CD4-positive, alpha-beta T cell treated with Interleukin-6 for 4 hours (primary cell): ENCODE measurements at places on chromosomes 12 and 14.

DNA sequence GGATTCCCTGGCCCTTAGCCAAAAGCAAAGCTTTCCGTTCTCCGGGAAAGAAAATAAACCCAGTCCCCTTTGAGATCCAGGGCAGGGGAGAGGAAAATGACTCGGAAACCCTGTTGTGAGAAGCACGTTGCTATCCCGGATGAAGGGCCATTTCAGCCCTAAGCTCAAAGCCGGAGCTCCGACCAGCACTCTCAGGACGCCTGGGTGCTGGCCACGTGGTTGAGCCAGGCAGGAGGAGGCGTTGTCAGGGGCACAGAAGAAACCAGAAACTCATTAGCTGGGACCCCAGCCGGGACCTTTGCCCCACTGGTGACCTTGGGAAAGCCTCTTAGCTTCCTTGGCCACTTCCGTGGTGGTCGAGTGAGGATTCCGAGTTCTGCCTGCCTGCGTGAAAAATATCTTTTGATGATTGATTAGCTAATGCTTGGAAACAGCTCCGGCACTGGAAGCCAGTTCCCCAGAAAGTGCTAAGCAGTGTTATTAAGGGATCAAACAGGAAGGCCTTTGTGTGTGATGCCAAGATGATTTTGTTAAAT is 57.6 kb upstream of the FZD10 start:
- DNase-seq, result no peak

DNA sequence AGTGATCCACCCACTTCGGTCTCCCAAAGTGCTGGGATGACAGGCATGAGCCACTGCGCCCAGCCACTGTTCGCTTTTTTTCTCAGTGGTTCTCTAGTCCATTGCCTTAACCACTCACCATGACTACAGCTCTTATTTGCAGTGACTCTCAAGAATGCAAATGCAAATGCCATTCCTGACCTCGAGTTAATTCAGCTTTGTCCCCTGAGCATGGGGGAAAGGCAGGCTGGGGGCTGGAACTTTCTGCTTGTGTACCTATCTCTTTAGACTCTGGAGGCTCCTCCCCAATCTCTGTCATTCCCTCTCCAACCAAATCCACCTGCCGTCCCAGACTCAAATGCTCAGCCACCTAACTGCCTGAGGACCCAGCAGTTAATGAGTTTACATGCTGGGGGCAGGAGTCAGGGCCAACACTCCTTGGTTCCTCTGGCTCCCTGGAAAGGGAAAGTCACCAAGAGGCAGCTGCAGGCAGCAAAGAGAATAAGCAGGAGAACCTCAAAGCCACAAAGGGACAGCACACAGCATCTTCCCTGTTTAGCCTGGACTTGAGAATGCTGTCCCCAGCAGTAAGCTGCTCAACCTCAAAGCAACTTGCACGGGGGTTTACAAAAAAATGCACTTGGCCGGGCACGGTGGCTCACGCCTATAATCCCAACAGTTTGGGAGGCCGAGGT is 5.3 kb upstream of the HNF1A start:
- no peak for DNase-seq

- no peak for DNase-seq
Observed at GRCh38 chr14:55508676-55509075, 68.3 kb upstream of the TBPL2 start.

DNA sequence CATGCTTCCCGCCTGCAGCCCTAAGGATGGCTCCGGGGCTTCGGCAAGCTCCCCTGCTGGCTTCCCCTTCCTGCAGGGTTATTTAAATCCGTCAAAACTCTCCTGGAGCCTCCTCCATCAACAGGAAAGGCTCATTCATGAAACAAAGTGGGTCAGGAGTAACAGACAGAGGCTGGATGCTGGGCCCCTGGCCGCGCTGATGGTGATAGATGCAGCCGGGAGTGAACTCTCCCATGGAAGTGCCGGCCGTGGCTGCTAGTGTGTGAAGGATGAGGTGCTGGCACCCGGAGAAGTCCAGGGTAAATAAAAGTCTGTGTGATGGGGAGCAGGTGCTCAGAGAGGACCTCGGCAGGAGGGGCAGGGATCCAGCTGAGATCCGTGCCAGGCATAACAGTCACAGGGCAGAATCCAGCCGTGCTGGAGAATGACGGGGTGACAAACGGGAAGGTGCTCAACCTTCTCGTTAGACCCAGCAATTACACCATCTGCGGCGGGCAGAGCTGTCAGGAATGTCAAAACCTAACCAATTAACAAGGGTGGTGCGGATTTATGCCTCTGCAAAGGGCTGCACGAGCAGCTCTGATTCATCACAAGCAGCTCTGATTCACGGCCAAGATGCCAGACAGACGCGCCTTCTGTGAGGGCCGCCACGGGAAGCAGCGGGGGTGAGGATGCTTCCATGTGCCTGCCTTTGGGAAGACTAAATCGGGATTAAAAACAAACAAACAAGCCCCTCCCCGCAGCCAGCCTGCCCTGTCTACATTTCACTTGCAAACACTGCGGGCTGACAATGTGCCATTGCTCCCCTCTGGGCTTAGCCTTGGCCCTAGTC is 55.6 kb downstream of the SYNE3 start:
- no peak for DNase-seq

DNA sequence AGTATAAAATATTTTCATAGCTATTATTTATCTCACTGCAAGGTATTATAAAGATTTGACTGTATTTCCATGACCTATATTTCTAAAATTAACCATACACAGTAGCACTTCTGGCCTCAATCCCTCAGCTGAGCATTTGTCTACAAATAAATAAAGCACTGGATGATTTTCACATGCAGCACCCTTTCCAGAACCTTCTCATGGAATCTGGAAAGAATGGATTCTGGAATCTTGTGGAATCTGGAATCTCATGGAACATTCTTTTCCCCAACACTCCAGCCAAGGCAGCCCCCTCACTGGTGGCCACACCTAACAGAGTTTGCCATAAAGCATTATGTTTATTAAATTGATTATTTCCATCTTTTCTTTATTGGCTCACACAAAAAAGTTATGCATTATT is 199.2 kb downstream of the MSRB3 start:
- DNase-seq, result no peak

DNA sequence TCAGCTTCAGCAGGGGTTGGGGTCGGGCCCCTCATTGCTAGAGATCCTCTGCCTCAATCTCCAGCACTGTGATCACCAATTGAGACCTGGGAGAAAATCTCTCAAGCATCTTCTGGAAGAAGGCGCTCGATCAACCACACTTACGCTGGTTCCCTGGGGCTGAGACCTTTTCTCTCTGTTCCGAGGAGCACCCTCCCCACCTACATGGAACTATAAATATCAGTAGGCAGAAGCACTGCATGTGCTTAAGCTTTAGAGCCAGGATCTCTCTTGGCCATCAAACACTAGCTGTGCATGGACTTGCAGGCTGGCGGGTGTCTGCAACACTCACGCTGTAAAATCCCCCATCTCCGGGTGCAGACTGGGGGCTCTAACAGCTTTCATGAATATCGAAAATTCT is 38.2 kb upstream of the KCNA1 start:
- DNase-seq, result no peak

- DNase-seq, result no peak
Observed at GRCh38 chr12:124786061-124786964, 77.4 kb downstream of the SCARB1 start.

GRCh38 chr14:70052990-70053389 is 135.8 kb downstream of the SLC8A3 start:
- DNase-seq, result no peak

DNA sequence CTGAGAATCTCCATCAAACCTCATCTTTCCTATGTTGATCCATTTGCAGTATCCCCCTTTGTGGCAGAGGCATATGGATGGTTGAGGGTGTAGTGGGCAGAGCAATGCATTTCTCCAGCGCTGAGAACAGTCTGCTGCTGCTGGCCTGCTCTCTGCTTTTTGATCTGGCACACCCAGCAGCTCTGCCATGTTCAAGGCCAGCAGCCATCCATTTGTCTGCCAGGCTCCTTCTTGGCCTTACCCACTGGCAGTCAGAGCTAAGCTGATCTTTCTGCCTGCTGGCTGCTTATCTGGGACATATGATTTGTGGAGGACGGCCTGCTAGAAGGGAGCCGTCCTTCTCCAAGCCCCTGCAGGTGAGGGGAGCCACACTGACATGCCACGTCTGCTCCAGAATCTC is 17.0 kb downstream of the NPC2 start:
- DNase-seq, result no peak

DNA sequence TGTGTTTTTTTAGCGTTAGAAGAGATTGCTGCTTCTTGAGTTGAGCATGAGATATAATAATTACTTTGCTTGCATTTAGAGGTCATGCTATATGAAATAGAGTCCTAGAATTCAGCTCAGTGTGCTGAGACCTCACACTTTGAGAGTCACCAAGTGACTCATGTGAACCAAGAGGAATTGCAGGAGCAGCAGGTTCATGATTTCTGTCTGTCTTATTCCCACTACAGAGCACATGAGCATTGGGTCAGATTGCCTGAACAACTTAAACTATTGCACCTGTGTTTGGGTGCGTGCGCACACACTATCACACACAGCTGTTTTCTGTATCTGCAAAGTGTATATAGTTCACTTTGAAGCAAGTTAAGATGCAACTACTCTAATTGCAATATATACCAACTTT is 109.3 kb downstream of the FGD4 start:
- no peak for DNase-seq

DNA sequence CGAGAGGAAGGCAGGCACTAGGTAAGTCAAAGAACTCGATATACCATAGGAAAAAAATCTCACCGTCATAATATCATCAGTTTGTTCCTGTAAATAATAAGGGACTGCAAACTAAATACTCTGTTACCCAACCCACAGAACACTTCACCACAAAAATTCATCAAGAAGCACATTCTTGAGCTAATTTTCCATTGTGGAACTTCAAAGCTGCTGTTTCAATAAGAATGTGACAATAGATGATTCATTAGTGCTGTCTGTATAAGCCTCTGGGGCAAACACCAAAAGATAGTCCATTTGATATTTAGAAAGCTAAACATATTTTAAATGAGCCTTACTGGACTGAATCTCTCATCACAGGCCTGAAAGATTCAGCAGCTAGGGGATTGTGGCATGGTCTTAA is 219.4 kb downstream of the KSR2 start:
- no peak for DNase-seq

- DNase-seq, result no peak
Observed at GRCh38 chr14:32332415-32333316, 3.6 kb downstream of the AKAP6 start.

- DNase-seq, result no peak
Observed at GRCh38 chr14:59687663-59688062, 111.1 kb upstream of the CCDC175 start.

DNA sequence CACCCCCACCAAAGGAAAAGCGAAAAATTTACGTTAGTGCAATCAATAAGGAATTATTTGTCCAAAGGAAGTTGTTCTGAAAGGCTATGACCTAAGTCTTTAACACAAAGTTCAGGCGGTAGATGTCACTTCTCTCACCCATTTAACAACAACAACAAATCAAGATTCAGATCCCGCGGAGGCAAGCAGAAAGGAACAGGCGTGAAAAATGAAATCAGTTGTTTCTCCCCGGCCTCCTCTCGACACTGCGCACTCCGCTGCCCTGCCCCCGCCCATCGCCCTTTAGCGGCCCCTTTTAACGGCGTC is 1.4 kb downstream of the DENND5B start:
- peak; percentile 6 for DNase-seq

DNA sequence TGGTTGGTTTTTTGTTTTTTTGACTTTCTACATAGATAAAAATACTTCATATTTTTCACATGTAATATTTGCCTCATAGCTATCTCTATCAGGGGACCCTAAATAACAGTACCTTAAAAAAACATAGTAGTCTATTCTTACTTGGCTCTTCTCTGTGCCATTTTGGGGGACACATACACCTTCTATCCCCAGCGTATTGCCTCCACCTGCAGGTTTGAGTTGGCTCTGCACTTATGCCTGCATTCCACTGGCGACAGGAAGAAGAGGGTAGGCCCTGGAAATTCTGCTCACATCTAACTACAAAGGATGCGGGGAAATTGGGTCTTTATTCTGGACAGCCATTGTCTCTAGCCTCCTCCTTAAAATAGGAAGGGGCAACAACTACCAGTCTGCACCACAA is 13.8 kb upstream of the IFI27L2 start:
- DNase-seq, result no peak

- no peak for DNase-seq
Observed at GRCh38 chr14:95260537-95261361, 59.0 kb downstream of the CLMN start.

DNA sequence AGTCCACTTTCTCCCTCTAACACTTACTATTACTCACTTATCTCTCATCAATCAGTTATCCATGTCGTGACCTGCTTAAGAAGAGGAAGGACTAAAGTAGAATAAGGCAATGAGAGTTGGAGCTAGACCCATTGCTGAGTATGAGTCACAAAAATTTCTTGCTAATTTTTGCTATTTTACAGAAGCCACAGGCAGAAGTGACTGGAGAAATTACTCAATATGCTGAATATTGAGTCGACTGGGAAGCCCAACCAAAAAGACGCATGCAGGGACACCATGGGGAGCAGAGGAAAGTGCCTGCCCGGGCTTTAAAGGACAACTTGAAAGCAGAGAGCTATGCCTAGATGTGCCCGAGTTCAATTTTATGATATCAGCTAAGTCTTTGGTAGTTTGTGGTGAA is 115.4 kb upstream of the FOXG1 start:
- no peak for DNase-seq

DNA sequence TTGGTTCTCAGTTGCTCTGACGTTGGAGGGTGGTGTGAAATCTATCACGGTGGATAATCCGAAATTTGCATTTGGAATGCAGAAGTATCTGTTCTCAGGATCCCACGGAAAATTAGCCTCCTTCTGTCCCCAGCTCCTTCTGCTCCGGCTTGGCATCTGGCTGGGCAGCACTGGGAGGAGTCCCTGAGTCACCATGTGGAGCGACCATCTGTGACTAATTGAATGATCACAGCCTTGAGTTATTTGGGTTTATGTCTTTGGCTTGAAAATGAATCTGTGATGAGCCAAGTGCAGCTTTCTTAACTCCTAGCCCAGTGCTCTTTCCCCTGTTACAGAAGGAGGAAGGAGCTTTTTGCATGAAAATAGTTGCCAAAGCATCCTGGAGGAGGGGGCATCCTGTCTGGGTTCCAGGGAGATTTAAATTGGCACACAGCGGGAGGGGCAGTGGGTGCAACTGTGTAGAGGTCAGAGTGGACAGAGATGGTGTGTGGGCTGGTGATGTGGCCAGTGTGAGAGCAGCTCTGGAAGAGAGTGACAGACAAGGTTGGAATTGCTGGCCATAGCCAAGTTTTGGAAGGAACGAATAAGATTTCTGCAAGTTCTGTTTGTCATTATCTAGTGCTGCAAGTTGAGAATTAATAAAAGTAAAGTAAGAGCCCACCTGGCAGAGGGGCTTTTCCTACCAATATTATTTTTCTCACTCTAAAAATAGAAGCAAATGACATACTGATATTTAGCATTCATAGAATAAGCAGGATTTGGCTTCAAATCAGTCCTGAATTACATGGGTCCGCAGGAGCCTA is 74.4 kb downstream of the SLC24A4 start:
- no peak for DNase-seq

- no peak for DNase-seq
Observed at GRCh38 chr14:53599221-53599945, 357.2 kb downstream of the BMP4 start.
